Fibroblast of skin of scalp (primary cell): ENCODE measurements at places on chromosomes 11 and 22.

GRCh38 chr22:27207266-27207665, 549.9 kb downstream of the MIAT start:
- no peak for DNase-seq

- DNase-seq, result no peak
Measured at GRCh38 chr22:23064381-23065068, 5.8 kb upstream of the GNAZ start.

DNA sequence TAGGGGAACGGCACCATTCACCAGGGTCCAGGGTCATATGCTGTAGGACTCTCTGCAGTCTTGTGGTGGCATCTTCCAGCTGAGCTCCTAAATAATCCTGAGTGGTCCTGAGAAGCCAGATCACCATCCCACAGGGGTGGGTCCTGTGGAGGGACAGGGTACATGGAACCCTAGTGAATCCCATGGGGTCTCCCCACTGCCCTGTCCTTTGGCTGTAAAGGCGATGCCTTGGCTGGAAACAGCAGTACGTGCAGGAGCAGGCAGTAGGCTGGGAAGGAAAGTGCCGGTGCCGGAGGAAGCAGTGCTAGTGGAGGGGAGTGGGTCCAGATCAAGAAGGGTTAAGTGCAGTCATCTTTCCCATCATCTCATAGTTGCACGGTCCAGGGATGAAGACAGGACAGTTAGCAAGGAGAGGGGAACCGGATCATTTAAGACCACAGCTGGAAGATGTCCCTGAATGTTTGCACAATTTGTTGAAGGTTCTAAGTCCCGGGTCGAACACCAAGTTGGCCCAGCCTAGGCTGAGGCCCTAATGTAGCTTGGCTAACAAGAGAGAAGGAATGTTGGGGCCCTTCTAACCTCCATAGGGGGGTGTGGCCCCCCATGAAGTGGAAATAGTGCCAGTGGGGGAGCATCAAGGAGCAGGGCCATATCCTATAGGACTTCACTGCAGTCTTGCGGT, 18.1 kb downstream of the TSPAN32 start:
- DNase-seq, result no peak

DNA sequence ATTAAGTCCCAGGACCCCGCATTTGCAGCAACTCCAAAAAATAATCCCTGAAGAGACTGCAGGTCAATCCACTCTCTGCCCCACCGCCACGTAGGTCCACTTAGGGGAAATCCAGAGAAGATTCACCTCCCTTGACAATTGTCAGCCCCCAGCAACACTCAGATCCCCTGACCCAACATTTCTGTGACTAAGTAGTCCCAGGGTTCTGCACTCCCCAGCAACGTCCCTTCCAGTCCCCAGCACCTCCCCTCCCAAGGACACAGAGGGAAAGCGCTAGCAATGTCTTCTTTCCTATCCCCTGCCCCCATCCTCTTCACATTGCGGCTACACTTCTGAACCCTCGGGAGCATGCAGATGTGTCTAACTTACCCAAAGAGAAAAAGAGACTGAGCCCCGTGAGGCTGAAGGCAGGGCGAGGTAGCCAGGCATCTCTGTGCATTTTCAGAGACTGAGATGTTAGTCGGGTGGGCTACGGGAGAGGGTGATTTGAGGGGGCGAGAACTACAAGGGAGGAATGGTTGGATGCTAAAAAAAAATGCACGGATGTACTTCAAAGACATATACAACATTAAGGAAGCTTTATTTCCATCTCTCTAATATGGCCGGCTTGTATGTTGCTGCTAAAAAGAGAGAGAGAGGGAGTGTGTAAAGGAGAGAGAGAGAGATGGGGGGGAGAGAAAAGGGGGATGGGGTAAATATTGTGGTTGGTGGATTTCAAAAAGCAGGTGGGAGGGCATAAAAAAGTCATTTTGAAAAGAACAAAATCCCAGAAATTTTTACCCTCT, at the start of gene SCN2B:
TSS of gene SCN2B (minus strand) at position 647 of the 785 bp plus-strand sequence. CDS start at position 439, 208 bp downstream.
- DNase-seq, result peak; percentile 23

DNA sequence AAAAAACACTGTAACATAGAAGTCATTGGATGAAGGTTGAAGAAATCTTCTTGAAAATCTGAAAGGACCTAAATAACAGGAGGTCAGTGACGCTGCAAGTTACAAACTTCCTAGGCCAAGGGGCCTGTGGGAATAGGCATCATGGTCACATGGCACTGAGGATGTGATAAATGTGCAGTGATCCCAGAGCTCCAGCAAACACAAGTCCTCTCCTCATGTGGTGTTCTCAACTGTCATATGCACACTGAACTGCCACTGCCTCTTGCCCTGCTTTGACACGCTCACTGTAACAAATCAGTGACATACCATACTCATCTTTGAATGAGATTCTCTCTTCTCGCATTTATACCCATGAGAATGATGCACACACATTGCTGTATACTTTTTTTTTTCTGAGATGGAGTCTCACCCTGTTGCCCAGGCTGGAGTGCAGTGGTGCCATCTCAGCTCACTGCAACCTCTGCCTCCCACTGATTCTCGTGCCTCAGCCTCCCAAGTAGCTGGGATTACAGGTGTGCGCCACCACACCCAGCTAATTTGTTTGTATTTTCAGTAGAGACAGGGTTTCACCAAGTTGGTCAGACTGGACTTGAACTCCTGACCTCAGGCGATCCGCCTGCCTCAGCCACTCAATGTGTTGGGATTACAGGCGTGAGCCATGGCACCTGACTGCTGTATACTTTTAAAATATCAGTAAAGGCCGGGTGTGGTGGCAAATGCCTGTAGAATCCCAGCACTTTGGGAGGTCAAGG, 65.1 kb upstream of the YPEL1 start:
- no peak for DNase-seq
